Natural killer cell (primary cell): ENCODE measurements at places on chromosomes 5 and 9. TPM values are rescaled to one million over a fixed set of nuclear protein-coding genes. Genes with fewer than 3 reads are reported as not detected.

DNA sequence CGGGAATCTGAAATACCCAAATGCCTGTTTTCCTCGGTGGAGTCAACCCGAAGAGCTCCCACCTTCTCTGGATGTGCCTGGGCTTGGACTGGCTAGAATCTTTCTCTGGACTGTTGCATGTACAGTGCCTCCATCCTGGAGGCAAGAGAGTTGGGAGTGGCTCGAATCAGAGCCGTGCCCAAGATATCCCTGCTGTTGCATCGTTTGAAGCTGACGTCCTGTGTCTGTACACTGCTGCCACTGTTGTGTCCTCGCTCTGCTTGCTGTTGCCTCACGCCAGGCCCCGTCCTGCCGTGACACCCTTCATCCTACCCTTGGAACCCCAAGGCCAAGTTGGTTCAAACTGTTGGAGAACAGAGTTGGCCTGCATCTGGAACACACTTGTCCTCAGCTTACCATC lies 35.4 kb downstream of the FAXDC2 start:
- no peak for DNase-seq

DNA sequence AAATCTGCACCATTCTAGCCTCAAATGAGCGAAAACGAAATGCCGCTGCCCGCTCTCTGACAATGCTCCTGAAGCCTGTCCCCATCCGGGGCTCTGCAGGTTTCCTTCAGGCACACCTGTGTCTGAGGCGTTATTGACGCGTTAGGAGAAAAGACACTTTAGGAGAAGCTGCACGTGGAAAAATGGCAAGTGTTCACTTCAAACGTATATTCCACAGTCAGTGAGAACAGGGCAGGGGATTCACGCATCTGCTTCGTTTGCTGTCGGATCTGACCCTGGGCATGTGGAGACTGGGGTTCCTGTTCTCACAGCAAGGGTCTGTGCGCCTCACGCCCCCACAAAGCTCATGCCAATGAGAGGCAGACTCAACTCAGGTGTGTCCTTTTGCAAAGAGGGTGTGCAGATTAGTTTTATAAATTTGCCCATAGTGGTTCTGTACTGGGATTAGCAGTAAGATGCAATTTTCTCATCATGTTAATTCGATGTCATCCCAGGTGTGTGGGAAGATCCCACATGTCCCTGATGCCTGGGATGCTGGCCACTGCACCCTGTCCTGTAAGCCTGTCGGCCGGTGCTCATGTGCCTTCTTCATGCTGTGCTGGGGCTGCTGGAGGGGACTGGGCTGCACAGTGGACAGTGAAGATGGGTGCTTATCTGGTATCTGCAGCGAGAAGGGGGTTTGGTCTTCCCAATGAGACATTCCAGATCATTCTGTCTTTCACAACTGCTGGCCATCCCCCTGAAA lies 11.2 kb upstream of the TBC1D9B start:
- no peak for DNase-seq

KCNV2 gene
- total RNA-seq: not detected

HTR1A gene
- not detected for total RNA-seq

DNA sequence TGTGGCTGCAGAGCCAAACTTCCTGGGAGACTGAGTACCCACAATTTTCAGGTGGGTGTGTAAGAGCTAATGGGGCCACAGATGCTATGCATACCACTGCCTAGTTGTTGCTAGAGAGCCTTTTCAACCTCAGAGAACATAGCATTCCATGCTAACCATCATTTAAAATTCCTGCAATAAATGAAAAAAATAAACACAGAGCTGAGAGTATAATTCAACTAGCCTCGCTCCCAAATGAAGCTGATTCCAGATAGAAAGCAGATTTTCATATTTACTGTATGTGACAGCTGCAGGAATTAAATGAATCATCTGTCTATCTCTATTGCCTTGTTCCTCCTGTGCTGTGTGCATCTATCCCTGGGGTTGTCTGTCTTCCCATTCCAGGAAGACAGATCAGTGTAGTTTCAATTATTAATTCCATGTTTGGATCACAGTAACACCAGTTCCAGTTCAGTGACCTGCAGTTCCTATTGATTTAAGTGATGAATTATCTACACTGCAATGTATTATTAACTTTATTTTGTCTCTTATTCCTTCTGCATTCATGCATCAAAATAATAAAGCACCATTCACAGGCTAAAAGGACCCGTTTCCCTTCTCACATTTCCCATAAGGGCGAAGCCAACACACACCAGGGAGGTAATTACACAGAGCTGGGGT lies 324.5 kb downstream of the SLIT3 start:
- DNase-seq: no peak

GABRA6 gene
- total RNA-seq: not detected

DNA sequence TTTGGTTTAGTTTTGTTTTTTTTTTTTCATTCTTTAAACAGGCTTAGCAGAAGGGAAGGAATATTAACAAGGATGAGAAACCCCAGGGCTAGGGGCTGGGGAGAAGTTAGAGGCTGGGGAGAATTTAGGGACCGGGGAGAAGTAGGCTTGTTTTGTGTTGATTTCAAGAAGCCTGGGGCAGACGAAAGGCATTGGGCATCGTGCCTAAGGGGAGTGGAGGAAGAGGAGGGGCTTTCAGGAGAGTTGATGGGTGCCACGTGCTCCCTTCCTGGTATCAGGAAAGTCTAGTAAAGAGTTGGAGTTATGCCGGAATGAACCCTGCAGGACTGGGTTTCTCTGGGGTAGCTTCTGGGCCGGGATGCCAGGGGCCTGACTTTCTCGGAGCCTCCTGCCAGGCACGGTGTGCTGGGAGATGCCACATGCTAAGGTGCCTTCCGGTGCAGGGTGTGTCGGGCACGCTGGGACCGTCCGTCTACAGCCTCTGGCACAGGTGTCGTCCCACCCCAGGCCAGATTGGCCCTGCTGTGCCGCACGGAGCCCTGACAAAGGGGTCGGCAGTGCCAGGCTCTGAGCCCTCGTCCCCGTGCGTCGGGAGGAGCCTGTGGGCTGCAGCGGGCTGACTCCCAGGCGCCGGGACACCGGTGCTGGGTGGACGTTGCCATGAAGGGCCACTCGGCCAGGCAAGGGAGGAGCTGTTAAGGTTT lies 159.9 kb downstream of the OLFM1 start:
- no peak for DNase-seq

- no peak for DNase-seq
Observed at GRCh38 chr5:80622756-80623155, 31.7 kb upstream of the MSH3 start.

DNA sequence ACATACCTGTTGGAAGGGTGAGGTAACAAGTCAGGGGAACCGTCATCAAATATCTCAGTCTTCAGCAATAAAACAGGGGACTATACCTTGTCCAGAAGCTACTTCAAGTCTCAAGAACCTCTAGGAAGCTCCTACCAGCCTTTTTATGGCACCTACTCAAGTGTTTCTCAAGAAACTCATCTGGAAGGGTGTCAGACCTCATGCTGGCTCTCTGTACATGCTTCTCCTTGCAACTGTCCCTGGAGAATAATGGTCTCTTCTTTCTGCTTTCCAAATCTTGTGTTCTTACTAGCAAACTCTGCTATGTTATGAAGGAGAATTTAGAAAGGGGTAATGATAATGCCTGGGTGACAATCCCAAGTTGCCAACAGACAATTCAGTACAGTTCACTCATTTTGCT lies 8.3 kb upstream of the PTAR1 start:
- DNase-seq: no peak

DNA sequence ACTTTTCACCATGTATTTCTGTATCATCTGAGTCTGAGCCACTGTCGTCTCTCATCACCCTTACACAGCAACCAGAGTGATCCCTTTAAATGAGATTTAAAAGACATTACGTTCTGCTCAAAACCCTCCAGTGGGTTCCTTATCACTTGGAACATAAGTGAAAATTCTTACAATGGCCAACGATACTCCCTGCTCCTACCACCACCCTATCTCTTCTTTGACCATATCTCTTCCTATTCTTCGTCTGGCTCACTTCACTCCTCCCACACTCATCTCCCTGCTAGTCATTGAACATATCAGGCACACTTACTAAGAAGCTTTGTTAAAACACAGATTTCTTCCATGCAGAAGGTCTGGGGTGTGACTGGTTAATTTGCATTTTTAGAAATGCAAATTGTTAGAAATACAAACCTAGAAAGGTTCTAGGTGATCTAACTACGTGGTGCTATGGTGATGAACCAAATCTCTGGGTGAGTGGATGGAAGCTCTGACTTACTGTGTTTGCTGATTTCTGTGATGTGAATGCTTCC lies 166.6 kb upstream of the CD180 start:
- no peak for DNase-seq
